ENCODE measurements at places on chromosomes 4 and X.

DNA sequence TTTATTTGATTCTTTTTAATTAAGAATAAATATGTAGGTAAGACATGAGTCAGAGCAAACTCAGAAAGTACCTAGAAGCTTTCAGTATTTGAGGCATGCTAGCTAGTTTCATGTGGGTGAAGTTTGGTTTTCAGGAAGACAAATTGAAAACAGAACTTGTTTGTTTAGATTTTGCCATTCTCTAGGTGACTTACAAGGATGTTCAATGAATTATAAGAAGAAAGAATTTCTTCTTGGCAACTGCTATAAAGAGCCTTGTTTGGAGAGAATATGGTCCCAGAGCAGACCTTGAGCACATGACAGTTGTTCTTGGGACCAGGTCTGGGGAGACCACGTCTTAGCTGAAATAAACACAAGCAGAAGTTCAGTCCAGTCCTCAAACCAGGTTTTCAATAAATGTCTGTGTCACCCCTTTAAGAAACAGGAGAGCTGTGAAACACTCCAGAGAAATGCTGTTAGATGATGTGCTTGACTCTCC is 38.0 kb upstream of the IL21 start:
- no peak for DNase-seq

- no peak for DNase-seq
These were observed 156.9 kb upstream of the SLC7A11 start for GRCh38 chr4:138399081-138399480.

DNA sequence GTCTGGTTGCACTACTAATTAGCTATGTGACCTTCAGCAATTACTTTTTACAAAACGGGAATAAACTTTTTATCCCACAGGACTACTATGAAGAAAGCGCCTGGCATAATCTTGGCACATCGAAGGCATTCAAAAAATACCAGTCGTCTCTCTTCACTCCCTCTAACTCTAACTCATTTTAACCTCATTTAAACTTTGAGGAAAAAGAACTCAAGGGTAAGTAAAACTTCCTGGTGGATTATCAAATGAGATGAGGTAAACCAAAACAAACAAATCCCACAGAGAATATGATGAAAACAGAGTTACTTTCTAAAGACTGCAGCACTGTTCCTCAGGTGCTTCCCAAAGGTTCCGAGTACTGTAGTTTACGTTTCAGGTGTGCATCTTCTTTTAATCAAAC is 66.9 kb downstream of the SH3RF1 start:
- no peak for DNase-seq

- no peak for DNase-seq
These were observed 36.2 kb downstream of the ARHGAP10 start for GRCh38 chr4:147768113-147768512.

DNA sequence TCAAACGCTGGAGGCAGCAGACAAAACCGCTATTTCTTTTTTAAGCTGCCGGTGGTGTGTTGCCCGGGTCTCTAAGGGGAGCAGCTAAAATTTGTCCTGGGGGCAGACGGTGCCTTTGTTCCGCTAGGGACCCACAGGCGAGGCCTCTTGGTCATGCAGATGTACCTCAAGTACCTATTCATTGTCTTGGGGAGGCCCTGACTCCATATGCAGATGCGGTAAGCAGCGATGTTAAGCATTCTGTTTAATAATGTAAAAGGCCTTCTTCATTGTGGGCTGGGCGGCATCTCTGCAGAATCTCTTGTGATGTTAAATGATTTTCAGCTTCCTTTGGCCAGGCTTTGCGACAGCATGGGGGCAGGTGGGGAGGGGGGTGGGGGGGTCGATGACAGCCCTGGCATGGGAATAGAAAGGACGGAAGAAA is 98.9 kb upstream of the PJA1 start:
- no peak for DNase-seq

- DNase-seq = no peak
These were observed 609.1 kb upstream of the TECRL start for GRCh38 chr4:65018313-65018712.

All from anterior cingulate cortex (tissue), 58 donors.